ENCODE measurements at places on chromosomes 16 and 17.
A peak's percentile ranks its signal among the peaks of the same experiment; 100 is the strongest.

- peak; percentile 77 for DNase-seq
These were observed 16.6 kb downstream of the COPRS start for GRCh38 chr17:31842195-31843069.

- no peak for DNase-seq
These were observed 13.6 kb upstream of the RASD1 start for GRCh38 chr17:17509601-17510425.

GRCh38 chr16:56420613-56421012 is 4.7 kb downstream of the AMFR start:
- no peak for DNase-seq

GRCh38 chr17:44848257-44848795 is 643 bp downstream of the HIGD1B start:
- DNase-seq = no peak

GRCh38 chr17:39341541-39341940 is 59.9 kb downstream of the FBXL20 start:
- DNase-seq = no peak

DNA sequence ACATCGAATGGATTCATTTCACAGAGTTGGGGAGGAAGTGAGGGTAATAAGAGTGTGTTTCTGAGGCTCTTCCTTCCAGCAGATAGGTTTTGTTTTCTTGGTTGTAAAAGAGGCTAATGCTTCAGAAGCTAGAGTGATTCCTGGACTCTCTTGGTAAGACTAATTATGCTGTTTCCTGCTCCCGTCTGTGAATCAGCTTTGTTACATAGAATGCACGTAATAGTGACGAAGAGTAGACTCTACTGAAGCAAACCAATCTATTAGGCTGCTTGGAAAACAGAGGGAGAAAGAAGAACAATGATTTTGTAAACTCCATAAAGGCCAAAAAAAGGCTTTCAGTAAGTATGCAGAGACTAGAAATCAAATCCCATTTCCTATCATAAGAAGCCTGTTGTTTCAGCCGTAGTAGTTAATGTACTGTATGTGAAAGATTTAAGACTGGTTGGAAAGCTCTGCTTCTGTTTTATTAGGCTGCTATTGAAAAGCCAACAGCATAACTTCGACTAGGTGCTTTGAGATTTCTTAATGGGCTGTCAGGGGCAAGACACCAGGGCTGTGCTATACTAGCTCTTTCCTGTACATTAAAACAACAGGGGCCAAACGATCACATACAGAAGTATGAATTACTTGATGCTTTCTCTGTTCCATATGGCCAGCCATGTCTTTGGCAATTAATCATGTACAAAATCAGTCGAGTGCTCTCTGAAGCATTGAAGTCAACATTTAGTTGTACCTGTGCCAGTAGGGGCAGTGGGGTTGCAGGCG is 219.0 kb downstream of the FTO start:
- DNase-seq = peak; percentile 89

GRCh38 chr16:74309789-74310781 is 13.5 kb downstream of the PSMD7 start:
- DNase-seq = peak; percentile 14

- no peak for DNase-seq
These were observed 2.2 kb upstream of the CDH5 start for GRCh38 chr16:66364117-66364958.

- no peak for DNase-seq
These were observed 110.3 kb upstream of the CHMP6 start for GRCh38 chr17:80881306-80881705.

DNA sequence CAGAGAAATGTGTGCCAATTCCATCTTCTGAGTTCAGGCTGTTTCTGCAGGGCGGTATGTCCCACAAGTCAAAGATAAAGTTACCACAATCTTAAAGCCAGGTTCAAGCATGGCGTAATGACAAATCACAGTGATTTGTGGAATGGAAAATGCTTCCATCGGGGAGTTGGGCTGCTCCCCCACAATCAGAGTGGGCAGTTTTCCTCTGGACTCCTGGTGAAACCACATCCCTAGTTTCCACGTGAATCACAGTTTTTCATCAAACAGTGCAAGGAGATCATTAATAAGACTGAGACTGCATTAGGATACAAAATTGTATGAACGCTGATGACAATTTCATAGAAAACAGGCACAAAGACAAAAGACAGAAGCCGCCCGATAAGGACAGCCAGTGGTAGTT is 3.6 kb downstream of the LITAF start:
- no peak for DNase-seq

GRCh38 chr17:2850991-2851390 is 54.8 kb downstream of the RAP1GAP2 start:
- DNase-seq = no peak

DNA sequence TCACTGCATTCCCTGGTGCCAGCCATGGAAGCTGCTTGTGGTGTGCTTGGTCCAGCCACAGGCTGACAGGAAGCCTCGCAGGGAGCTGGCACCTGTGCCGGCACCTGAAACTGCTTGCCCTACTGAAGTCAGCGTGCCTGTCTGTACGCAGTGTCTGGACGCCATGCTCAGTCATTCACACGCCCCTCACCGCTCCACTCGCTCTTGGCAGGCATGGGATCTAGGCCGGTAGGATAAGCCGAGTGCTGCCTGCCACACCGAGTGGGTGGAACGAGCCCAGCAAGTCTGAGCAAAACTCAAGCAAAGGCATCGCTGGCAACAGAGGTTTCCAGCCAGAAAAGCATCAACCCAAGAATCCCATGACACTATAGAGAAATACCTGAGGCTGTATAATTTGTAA is 350.6 kb downstream of the CDH11 start:
- DNase-seq = no peak

DNA sequence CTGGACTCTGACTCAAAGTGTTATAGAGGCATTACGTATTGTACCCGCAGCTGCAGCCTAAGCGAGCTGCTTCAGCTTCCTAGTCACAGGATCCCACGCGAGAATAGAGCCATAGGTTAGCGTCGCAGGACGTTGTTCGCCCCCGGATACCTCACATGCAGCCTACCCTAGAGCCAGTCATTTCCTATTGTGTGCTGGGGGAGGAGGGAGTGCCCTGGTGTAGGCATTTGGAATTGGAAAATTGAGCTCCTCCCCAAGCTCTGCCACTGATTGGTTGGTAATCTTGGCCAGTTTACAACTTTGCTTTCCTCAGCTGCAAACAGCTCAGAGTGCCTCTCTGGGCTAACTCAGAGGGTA is 530 bp downstream of the NAA60 start:
- peak; percentile 19 for DNase-seq

DNA sequence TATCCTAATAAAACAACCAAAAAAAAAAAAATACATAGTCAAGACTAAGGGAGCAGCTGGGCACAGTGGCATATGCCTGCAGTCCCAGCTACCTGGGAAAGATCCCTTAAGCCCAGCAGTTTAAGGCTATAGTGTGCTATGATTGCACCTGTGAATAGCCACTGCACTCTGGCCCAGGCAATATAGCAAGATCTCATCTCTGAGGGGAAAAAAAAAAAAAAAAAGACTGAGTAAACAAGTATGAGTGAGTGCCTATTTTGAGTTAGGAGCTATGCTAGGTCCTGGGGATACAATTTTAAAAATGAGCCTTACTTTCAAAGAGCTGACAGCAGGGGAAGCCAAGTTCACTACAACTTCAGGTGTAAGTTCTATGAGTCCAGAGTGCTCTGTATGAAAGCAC is 55.4 kb downstream of the GRB2 start:
- no peak for DNase-seq

DNA sequence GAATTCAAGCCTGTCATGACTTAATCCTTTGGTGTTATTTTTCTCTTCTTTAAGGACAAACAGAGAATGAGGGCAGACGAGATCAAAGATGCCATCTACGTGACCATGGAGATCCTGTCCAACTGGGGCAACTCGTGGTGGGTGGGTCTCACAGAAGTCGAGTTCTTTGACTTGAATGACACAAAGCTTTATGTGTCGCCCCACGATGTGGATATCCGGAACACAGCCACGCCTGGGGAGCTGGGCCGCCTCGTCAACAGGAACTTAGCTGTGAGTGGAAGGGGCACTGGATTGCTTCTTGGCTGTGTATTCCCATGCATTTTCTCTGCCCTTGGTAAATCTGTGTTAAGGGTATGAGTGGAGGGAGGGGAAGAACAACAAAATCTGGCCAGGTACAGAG is 158.7 kb downstream of the KATNIP start:
- no peak for DNase-seq

DNA sequence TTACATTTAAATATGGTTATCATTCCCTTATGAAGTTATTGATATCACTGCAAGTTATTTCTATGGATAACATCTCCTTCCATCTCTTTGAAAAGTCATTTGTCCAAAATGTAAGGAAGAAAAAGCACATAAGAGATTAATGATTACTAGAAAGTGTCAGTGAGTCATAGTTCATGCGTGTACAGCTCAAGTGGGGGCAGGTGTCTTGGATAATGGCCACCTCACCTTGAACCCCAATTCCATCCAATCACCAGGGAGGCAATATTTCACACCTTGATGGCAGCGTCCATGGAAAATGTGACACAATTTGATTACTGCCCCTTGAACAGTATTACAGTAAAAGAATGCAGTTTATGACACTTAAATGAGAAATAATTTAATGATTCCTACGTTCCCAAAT is 358.3 kb upstream of the SOX9 start:
- DNase-seq = no peak

DNA sequence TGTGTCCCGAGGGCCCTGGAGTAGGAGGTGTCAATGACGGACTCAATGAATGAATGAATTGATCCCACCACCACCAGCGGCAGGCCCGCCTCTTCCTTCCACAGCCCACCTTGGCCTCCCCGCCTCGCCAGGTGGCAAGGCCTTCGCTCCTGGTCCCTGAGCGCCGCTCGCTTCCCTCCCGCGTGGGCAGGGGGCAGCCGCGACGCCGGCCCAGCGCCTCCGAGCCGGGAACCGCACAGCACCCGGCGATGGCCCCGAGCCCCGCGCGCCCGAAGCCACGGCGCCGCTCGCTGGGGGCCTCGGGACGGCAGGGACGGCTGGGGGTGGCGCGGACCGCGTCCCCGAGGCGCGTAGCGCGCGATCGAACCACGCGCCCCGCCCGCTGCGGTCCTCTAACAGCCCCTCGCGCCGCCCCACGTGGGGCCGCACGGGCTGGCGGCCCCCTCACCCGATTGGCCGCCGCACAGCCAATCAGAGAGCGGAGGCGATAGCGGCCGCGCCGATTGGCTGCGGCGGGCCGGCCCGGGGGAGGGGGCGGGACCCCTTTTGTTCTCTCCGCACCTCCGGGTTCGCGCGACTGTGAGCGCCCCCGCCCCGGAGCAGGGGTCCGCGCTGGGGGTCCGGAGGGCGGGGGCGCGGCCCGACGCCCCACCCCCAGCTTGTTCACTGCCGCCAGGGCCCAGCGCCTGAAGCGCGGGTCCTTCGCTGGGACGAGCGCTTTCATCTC is 31.4 kb downstream of the ACTG1 start:
- peak; percentile 74 for DNase-seq

DNA sequence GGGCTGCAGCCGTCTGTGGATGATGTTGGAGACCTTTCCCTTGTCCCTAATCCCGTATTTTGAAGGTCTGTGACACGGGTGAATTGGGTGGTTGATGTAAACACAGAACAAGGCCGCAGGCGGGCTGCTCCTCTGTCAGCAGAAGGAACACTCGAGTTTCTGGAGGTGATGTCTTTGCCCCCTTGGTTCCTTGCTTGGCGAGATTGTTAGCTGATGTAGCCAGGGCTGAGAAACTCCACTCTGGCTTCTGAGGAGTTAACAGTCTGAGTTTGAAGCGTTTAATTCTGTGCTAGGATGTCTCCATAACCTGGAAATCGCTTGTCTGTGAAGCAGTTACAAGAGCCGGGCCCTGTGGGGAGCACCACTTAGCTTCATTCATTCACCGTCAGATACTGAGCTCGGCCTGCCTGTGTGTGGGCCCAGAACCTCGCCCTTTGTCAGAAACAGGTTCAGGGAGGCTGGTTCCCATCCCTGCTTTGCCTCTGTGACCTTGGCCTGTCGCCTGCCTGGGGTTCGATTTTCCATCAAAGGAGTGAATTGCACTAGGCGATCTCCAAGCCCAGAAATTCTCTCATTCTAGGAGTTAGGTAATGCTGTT is 1.3 kb downstream of the MAPK8IP3 start:
- no peak for DNase-seq

GRCh38 chr17:17758941-17759563 is 77.7 kb downstream of the SREBF1 start:
- DNase-seq = no peak

GRCh38 chr17:66840061-66840460 is 5.1 kb downstream of the CACNG5 start:
- no peak for DNase-seq

DNA sequence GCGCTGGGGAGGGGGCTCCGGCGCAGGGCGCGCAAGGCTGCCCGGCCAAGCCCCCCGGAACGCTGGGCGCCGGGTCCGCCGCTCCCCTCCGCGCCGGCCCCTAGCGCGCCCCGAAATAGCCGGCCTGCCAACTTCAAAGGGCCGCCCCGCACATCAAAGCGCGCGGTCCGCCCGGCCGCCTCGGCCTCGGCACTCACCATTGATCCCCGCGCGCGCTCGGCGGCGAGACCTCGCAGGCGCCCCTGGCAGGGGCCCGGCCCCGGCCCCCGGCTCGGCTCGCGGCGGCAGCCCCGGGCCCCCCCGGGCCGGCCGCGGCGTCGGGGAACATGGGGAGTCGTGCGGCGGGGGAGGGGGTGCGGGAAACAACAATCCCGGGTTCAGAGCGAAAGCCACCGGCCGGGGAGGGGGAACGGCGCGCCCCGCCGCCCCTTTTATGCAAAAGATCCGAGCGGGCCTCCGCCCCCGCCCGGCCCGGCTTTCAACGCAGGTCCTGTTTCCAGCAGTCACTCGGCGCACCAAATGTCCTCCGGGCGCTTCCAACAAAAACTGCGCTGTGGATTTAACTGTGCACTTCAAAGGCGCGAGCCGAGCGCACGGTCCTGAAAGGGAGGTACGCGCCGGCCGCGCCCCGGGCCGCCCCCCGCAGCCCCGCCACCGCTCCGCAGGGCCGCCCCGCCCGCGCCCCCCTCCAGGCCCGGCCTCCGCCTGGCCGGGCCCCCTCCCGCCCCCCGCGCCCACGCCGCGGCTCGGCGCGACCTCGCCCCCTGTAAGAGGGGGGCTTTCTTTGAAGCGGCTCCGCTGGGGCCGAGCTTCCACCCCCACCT is 608 bp downstream of the AXIN2 start:
- DNase-seq = peak; percentile 90

DNA sequence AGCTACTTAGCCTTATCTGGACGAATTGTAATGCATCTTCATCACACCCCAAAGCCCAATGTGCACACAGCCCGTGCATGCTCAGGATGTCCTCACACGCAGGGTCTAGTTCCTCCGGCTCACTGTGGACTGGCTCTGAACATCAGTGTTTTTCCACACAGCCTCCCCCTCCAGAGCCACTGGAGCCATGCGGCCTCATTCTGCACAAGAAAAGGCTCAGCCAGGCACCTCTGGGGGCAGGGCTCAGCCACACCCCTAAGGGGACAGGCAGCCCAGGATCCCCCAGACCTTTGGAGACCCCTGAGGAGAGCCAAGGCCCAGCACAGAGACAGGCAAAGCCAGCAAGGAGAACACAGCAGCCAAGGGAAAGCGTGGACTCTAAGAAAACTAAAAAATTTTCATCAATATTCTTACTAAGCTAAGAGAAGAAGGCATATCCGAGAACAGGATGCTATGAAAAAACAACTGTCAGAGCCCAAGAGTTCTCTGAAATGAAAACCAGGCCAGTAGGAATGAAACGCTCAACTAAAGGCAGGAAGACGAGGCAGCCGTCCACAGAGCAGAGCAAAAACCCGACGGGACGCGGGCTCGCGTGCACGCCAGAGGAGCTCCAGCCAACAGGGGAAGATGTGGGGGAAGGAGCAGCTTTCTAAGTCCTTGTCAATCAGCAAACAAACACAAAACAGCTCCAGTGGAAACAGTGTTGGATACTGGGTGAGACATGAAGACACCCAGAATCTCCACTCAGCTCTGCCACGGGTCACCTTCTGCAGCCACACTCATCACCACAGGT is 34.5 kb downstream of the MAP1LC3B start:
- DNase-seq = no peak

Data from right lung (tissue), 10 donors.